ENCODE measurements at places on chromosomes 12 and 14.

DNA sequence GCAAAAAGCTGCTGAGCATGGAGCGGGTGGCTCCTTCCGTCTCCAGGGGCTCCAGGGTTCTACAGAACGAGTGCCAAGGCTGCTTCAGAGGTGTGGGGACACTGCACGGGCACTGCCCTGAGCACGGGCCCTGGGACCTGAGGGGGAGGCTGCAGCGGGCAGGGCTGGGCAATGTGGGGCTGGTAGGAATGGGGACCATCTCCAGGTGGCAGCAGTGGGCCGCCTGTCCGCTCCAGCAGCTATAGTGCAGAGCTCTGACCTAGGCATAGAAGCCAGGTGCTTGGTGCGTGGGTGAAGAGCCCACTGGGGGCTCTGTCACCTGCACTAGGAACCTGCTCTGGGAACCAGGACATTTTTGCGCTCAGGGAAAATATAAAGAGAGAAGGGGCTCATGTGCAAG, 22.3 kb downstream of the HDAC7 start:
- peak; percentile 50 for DNase-seq

- DNase-seq: no peak
Observed at GRCh38 chr12:92502417-92503028, 200.3 kb upstream of the PLEKHG7 start.

DNA sequence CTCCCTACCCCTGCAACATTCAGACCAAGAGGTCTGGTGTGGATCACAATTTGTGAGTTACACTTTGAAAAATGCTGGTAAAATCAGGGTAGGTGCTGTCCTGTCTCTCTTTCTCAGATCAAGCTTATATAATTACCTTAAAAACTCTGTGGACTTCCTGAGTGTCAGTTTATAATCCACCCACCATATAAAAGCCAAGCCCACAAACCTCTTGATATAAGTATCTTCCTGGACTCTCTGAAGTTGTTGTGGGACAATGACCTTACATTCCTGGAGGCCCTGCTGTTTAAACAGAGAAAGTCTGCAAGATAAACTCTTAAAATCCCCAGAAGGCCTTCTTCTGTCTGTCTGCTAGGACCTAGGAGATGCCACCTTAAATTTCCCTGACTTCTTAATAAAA, 11.4 kb upstream of the KTN1 start:
- DNase-seq: no peak

GRCh38 chr12:88241862-88242570, 99.9 kb downstream of the TMTC3 start:
- no peak for DNase-seq

GRCh38 chr12:26056335-26056734, 68.5 kb downstream of the BHLHE41 start:
- DNase-seq: no peak

- peak; percentile 83 for DNase-seq
Observed at GRCh38 chr12:57087691-57088353, 1.1 kb upstream of the NAB2 start.

GRCh38 chr12:120100630-120101029, 15.9 kb downstream of the RAB35 start:
- no peak for DNase-seq

- DNase-seq: no peak
Observed at GRCh38 chr12:62841846-62842245, 93.1 kb downstream of the PPM1H start.

- DNase-seq: no peak
Observed at GRCh38 chr14:57364659-57365450, 25.5 kb upstream of the NAA30 start.

DNA sequence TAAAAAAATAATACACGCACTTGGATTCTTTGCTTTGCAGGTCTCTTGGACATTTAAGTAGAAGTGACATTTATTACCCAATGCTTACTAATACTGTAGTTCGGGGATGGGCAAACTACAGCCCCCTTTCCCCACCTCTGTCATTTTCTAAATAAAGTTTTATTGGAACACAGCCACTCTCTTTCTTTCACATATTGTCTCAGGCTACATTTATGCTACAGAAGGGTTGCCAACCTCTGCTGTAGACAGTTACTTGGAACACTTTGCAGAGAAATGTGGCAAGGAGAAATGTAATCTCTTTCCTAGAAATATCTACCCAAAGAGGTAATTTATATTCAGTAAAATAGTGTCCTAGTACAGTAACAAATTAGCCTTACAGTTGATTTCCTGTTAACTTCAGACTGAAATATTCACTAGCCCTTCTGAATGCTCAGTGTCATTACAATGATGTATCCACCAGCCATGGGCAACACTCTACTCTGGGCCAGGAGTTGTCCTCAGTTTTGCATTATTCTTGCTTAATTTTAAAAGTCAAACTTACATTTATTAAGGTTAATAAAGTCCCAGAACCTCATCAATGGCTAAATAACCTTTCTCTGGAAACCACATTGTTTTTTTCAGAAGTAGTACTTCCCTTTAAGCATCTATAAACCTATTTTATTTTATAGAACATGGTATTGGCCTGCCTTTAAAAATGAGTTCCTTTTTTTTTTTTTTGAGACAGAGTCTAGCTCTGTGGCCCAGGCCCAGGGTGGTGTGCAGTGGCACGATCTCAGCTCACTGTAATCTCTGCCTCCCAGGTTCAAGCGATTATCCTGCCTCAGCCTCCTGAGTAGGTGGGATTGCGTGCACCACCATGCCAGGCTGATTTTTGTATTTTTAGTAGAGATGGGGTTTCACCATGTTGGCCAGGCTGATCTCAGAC, 269.6 kb upstream of the AMIGO2 start:
- DNase-seq: no peak

- no peak for DNase-seq
Observed at GRCh38 chr12:15649347-15649746, 139.8 kb downstream of the EPS8 start.

DNA sequence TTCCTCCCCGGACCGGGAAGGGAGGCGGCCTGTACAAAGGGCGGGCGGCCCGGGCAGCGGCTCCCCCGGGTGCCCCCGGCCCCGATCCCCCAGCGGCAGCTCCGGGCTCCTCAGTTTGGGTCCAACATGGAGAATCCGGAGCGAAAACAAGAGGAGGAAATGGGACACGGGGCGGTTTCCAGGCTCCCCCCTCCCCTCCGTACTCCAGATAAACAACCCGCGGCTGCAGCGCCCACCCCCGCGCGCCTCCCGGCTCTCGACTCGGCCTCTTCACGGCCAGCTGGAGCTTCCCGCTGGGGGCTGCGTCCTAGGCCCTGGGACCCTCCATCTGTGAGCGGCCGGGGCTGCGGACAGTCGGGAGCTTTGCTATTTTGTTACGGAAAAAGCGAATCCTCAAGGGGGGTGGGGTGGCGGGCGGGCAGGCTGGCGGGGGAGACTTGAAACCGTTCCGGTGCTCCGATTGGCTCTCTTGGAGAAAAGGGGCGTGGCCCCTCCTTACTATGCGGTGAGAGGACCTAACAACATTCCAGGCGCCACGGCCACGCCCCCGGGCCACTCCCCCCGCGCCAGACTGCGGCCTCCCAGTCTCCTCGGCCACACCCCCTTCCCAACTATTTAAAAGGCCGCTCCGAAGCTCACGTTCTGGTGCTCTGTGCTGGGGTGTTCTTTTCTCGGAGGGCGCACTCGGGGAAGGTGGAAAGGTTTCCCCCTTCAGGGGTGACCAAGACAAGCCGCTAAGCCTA, at the start of gene CTDSP2:
Gene CTDSP2, minus strand, starts transcription at position 153 of the 743 bp plus-strand sequence. CDS start 294 bp downstream, outside the sequence.
- peak; percentile 94 for DNase-seq

Data from activated naive CD4-positive, alpha-beta T cell treated with anti-CD3 and anti-CD28 coated beads, Interleukin-2, amount 10 ng/mL, durations not matched to agents 7 days and 5 days (primary cell).